ENCODE measurements at places on chromosomes 7 and 10.

DNA sequence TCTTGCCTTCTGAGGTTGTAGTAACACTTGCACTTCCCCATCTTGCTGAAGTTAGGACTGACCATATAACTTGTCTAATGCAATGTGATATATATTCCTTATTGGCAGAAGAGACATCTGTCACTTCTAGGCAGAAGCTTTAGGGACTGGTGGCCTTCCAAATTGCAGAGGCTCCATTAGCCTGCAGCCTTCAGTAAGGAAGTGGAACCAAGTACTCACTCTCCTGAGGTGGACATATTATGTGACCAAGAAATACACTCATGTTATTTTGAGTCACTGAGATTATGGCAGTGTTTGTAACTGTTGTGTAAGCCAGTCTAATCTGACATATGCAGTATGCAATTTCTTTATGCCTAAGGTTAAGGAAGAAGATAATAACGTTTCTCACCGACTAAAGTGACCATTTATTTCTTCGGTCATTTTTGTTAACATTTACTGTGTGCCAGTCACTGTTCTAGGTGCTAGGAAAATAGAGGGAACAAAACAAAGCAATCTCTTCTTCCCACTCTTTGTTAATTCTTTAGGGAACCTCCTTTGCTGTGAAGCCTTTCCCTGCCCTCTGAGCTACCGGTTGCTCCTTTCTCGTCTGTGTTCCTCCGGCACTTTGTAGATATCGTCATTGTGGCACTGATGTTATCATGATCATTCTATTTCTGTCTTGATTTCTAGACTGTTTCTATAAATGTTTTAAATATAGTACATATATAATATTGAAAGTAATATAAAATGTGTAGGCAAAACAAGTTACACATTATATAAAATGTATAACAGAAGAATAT, 52.9 kb upstream of the HBP1 start:
- DNase-seq: no peak

GRCh38 chr10:74165530-74165901, 14.5 kb downstream of the ADK start:
- peak; percentile 30 for DNase-seq

GRCh38 chr10:13733071-13733470, 146.3 kb downstream of the PRPF18 start:
- no peak for DNase-seq

DNA sequence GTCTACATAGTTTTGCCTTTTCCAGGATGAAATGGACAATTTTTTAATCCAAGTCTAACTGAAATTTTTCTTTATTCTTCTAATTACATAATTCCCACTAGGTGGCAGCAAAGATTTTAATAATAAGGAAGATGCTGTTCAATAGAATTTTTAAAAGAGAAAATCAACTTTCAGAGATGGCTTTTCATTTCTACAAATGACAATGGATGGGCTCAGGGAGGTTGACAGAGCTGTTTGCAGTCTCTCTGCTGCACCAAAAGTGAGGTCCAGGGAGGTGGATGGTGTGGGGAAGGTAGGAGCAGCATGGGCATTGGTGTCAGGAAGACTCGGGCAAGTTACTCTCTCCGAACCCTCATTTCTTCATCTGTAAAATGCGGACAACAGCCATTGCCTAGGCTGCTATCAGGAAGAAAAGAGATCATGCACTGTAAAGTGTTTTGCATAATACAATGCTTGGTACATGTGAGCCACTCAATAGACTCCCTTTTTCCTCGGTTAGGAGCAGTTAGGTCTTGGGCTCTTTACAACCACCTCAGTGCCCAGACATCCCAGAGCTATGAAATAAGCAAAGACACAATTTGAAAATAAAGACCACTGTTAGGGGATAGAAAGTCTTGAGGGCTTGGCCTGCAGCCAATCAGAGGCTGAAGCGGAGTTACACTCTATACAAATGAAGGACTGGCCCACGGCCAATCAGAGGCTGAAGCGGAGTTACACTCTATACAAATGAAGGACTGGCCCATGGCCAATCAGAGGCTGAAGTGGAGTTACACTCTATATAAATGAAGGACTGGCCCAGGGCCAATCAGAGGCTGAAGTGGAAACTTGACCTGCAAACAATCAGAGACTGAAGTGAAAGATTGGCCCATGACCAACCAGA, 107.1 kb downstream of the ABLIM1 start:
- DNase-seq: no peak

- DNase-seq: no peak
Observed at GRCh38 chr7:158475036-158475678, 112.5 kb downstream of the PTPRN2 start.

DNA sequence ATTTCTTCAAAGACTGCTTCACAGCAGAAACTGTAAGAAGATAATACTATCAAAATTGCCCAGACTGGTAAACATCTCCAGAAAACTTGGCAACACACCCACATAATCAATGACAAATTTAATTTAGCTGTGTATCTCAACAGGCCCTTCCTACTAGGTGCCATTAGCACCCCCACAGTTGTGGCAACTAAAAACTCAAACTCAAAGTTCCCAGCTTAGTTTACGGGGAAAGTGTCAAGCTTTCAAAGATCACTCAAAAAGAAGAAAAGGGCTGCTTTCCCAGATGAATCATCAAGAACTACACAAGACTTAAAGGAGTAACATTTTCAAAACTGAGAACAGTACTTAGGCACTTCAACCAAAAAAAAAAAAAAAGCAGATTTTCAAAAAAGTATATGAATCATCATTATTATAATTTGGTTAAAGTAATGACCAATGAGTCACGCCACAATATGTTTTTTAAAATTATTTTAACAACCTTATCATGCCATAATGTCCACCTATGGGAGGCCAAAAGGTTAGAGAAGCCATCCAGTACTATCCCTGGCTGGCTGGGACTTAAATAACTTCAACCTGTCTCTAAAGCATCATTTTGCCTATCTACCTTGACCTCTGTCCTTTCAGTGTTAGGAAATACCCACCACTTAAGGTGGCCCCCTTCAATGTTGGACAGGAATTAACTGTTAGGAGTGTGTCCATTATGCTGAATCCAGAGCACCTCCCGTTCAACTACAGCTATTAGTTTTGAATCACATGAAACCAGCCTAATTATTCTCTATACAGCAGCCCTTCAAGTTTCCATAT, 90.8 kb downstream of the ZFAND4 start:
- DNase-seq: peak; percentile 16

DNA sequence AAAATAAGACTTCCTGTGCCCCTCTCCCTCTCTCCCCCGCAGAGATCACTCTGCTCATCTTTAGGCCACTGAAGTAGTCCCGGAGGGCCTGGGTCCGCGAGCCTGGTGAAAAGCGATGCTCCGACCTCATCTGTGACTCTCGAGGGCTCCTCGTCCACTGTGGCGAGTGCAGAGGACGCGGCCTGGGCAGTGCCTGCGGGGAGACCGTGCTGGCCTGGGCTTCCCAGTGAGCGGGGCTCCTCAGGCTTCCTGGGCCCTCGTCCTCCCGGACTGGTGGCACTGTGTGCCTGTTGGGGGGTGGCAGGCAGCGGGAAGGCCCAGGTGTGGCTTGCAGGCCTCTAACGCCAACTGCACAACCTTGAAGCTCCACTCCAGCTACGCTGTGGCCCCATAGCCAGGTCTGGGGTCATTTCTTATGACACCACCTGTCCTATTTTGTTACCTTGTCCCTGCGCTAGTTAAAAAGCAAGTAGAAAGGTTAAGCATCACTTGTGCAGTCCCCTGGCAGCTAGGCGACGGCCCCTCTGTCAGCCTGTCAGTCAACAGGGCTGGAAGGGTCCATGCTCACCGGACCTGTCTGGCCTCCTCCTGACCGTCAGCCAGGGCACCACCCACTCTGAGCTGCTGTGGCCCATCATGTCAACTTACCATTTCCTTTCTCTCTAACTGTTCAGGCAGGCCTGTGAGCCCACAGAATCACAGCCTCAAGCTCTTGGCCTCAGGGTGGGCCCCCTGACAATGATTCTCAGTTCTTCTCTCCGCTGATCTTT, 20.5 kb downstream of the MNX1 start:
- DNase-seq: no peak

GRCh38 chr7:132193898-132194297, 382.4 kb downstream of the PLXNA4 start:
- no peak for DNase-seq

DNA sequence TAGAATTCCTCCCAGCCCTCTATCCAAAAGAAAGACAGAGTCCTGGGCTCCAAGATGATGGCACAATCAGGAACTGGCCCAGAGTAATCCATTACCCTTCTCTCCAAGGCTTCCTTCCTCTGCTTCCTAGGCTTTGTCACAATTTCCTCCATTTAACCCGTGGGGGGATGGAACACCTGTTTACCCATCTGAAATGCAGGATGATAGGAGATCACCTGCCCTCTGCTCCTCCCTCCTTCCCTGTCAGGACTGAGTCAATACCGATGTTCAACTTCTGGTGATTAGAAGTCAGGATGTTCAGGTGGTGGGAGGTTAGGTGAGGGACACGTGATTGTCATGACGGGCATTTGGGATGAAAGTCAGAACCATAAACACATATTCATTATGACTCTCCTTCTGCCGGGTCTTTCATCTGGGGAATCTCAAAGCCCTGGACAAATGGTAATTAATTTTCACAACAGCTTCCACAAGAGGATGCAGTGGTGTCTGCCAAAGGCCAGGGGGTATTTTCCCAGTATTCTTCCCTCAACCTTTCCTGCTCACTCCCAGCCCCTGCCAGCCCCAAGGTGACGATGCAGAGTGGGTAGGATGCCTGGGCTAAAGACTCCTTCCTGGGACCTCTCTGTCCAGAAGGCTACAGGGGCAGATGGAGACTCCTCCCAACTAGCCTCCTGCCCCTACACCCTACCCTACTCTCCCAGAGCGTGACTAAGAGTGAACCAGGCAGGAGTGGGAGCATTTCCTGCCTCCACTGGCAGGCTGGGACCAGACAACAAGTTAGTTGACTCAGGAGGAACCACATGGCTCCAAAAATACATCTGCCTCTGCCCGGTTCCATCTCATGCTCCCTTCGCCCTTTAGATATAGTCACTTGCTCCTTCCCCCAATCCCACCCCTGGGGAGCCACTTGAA, 27.9 kb downstream of the DUSP5 start:
- peak; percentile 73 for DNase-seq

DNA sequence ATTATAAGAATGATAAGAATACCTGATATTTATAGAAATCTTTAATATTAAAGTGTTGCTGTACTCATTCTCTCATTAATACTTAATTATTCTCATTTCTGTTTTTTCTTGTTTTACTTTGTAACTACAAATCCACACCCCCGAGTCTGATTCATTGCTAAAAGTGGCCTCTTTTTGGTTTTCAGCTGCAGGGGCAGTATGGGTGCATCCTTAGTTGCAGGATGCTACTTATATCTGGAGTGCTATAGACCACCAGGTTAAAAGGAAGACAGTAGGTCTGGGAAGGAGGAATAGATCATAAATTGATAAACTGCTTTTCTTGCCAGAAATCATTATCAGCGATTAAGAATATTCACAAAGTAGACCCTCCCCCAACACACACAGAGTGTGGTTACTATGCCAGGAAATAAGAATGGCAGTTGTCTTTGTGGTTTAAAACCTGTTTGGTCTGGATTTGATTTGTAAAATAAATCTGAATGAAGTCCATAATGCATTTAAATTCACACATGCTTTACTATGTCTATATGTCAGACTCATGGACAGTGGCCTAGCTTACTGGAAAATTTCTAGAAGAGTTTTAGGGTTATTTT, 96.5 kb downstream of the NRF1 start:
- no peak for DNase-seq

GRCh38 chr7:71015252-71015900, 116.6 kb upstream of the GALNT17 start:
- DNase-seq: no peak

GRCh38 chr7:135672560-135673359, 10.4 kb downstream of the STMP1 start:
- peak; percentile 60 for DNase-seq

- DNase-seq: no peak
Observed at GRCh38 chr7:151468217-151469018, 28.5 kb upstream of the CRYGN start.

DNA sequence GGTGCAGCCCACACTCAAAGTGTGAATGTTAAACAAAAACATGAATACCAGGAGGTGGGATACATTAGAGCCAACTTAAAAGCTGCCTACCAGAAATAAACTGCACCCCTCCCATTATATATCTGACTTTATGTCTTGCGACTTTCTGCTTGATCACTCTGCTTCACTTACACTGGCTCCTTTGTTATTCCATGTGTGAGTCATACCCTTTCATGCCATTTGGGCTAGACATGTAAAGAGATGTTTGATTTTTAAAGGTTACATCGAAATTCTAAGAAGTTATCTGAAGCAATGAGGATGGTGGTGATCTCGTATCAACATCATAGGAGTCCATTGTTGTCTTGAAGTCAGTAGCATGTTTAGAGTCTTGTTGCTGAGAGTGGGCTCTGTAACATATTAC, 31.6 kb upstream of the ETV1 start:
- DNase-seq: peak; percentile 51

- no peak for DNase-seq
Observed at GRCh38 chr10:129896136-129896859, 67.8 kb downstream of the EBF3 start.

DNA sequence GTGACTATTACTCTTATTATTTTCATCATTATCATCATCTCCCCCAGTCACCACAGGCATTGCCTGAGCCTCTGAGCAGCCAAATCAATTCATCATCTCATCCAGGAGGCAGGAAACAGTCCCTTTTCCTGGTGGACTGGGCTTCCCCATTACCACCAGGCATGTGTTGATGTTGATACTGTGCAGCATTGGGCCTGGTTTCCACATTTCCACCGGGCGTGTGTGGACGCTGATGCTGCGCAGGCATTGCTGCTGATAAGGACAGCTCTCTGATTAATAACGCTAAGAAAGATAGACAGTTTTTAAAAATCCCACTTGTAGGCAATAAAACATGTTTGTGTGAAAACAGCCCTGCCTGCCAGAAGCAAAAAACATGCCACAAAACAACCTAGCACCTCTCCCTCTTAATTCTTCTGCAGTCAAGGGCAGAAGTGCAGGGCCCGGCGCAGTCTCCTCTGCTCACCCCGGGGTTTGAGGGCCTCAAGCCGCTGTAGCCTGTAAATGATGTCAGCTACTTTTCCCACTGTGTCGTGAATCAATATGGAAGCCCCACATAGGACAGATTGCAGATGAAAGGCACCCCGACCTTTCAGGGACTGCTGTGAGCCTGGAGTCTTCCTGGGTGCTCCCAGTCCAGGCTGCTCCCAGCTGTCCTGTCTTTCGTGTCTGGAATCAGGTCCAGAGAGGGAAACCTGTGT, 216.0 kb downstream of the WDR37 start:
- no peak for DNase-seq

GRCh38 chr7:81770728-81771223, 929 bp upstream of the HGF start:
- DNase-seq: peak; percentile 28

- no peak for DNase-seq
Observed at GRCh38 chr7:131574741-131575140, 18.3 kb upstream of the PODXL start.

GRCh38 chr7:135209225-135209834, 2.0 kb downstream of the WDR91 start:
- no peak for DNase-seq

GRCh38 chr7:69617364-69617763, 19.1 kb downstream of the AUTS2 start:
- no peak for DNase-seq

DNA sequence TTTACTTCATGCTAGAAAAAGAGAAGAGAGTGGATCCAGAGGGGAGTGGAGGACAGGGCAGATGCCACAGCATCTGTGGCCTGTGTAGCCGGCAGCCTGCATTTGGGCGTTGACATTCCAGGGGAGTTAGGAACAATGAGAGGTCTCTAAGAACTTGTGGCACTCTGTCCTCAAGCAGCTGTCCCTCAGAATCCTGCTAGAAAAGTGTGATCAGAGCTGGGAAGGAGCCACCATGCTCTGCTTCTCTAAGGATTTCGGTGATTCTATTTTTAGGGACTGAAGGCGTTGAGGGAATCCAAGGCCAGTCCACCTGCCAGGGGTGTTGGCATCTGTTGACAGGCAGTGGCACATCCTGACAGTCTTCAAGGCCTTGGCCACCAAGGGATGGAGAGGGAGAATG, 7.6 kb downstream of the LRIT2 start:
- DNase-seq: no peak
